ENCODE measurements at places on chromosomes 11 and 22.

GRCh38 chr22:48662476-48663135 is 1165.1 kb downstream of the BRD1 start:
- no peak for DNase-seq

- DNase-seq, result no peak
These were observed 138.3 kb downstream of the TMEM135 start for GRCh38 chr11:87176044-87176443.

GRCh38 chr11:130220311-130221035 is 60.9 kb downstream of the ST14 start:
- DNase-seq, result no peak

DNA sequence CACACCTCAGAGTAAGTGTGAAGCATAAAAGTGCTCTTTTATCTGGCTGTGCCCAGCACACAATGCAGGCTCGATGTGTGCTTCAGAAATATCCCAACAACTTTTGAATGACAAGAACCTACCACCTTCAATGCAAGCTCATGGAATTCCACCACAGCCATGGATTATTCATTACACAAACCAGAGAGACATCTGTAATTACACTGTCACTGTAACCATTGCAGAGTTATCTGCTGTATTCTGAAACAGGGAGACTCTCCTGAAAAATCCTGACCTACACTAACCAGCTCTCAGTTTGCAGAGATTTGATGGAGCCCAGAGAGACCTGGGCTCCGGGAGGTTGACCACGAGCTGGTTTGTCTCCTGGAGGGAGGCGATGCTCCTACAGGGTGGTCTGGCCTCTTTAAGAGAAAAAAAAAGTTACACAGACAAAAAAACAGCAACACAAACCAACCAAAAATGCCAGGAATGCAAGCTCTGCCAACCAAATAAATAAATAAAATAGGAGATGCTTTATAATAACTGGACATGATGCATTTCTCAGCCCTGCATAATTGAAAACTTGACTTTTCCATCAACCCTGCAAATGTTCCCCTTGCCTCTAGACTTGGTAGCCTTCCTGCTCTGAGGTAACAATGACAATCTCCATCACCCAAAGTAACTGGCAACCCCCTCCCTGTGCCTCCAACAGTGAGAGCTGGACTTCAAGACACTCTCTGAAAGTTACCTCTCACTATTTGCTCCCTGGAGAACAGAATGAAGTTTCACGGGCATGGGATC is 69.7 kb downstream of the ETS1 start:
- no peak for DNase-seq

DNA sequence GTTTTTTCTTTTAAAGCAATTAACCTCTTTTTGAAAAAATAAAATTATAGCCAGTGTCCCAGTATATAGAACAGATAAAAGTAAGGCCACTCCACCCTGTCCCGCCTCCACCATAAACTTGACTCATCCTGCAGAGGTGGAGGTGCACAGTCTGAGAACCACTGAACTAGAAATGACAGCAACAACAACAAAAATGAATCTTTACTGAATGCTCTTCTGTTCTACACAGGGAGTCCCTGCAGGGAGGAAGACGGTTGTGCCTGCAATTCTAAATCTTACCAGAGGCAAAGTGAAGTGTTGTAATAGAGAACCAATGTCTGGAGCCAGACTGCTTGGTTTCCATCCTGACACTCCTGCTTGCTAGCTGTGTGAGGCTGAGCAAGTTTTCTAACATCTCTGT is 162.3 kb downstream of the FBXO7 start:
- no peak for DNase-seq

DNA sequence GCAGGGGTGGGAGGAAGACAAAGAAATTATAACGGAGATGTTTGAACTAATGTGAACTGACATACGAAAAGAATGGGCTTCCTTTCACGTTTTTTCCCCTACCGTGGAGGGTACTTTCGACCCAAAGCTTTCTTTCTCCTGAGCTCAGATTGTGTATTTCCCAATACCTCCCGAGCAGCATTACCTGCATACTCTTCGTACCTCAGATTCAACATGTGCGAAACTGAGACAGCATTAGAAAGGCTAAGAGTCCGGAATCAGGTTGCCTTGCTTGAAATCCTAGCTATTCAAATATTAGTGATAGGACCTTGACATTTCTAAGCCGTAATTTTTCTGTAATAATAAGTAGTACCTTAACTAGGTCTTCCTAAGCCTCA is 778 bp upstream of the PAK1 start:
- no peak for DNase-seq

- DNase-seq, result no peak
These were observed 4.5 kb downstream of the GAS2L1 start for GRCh38 chr22:29310863-29311339.

DNA sequence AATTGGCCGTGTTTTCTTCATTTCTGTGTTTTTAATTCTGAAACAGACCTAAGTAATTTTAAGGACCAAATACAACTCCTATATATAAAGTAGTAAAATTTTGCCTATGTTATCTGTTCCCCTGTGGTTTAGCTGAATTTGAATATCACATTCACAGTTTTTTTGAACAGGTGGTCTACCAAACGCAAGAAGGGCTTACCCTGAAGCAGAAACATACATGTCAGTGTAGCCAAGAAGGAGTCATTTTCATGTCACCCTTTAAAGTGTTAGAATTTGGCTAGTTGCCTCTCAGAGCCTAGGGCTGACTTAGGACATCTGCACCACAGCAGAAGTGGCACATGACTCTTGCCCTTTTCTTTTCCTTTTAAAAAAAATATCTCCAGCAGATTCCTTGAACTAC is 34.3 kb downstream of the MYBPC3 start:
- no peak for DNase-seq

GRCh38 chr11:13939961-13940906 is 22.3 kb upstream of the SPON1 start:
- DNase-seq, result no peak

DNA sequence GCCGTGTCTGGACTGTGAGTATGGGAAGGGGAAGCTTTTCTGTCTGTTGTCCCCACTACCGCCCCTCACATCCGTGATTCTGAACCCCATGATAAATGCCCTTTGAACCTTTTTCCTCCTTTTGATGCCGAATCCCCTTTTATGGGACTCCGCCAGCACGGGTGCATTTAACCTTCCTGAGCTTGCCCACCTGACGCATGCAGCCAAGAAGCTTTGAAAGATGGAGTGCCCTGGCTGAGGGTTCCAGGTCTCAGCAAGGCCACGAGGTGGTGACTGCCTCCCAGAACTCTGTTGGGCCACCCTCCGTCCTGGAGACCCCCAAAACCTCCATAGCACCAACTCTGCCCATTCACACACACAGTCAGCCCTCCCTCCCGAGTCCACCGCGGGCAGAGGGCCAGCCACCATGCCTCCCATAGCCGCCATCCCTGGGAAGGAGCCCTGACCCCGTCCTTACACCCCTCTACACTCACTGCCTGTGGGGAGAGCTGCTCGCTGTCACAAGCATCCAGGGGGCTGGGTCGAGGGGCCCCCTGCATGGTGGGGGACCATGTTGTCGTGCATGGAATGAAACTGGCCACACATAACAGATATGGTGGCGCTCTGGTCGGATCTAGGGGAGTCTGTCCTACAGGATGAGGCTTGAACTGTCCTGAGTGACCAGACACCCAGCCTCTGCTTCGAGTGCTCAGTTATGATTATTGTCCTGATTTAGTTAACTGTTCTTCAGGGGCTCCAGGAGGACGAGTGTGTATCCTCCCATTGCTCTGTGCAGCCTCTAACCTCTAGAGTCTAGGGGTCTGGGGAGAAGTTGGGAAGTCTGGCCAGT is 822 bp upstream of the COMT start:
- DNase-seq, result no peak

Data from NCI-H774 (cell line).